ENCODE measurements at places on chromosomes 7 and 10. TPM values are rescaled to one million over a fixed set of nuclear protein-coding genes. Genes with fewer than 3 reads are reported as not detected.

Gene TYSND1
- 5.0 TPM for total RNA-seq

Gene GLI3
- total RNA-seq, result 5.9 TPM

Gene LRRC17
- 5.7 TPM for total RNA-seq

Gene PRRT4
- total RNA-seq, result not detected

Gene CADPS2
- total RNA-seq, result 19.9 TPM

Gene SH2D4B
- total RNA-seq, result 0.29 TPM

Gene NXPH1
- total RNA-seq, result not detected

Gene LLCFC1
- not detected for total RNA-seq

Gene HMX3
- not detected for total RNA-seq

Gene ITPRID1
- total RNA-seq, result not detected

Gene KCNK18
- total RNA-seq, result not detected

Gene FEZF1
- total RNA-seq, result not detected

Gene ATRNL1
- not detected for total RNA-seq

Gene ACTR3C
- 2.0 TPM for total RNA-seq

Gene AKR1C4
- not detected for total RNA-seq

Gene PKD2L1
- not detected for total RNA-seq

Gene CYP3A7
- not detected for total RNA-seq

Gene HTR7
- 13.5 TPM for total RNA-seq

Gene HOGA1
- total RNA-seq, result 0.44 TPM

Gene PRSS1
- total RNA-seq, result not detected

Gene NFE2L3
- total RNA-seq, result 31.6 TPM

Gene MTG1
- 33.9 TPM for total RNA-seq

Gene MYL7
- total RNA-seq, result 0.44 TPM

Gene C10orf90
- not detected for total RNA-seq

Gene SPRN
- total RNA-seq, result under 0.01 TPM

Gene NPC1L1
- total RNA-seq, result not detected

Gene KNDC1
- total RNA-seq, result under 0.01 TPM

Gene ACBD5
- 12.3 TPM for total RNA-seq

Gene H2BK1
- not detected for total RNA-seq

Gene COBL
- total RNA-seq, result not detected

Gene CPA4
- total RNA-seq, result 9.4 TPM

Gene FRAT1
- total RNA-seq, result 1.8 TPM

Gene ATOH7
- total RNA-seq, result not detected

Gene HECW1
- total RNA-seq, result 3.7 TPM

Gene POMZP3
- total RNA-seq, result 6.6 TPM

Gene ANXA8
- total RNA-seq, result 18.6 TPM

Gene STK32C
- 16.3 TPM for total RNA-seq

Gene OR2A14
- total RNA-seq, result not detected

All from placental pericyte (primary cell).